ENCODE measurements at places on chromosomes 16 and 17.

DNA sequence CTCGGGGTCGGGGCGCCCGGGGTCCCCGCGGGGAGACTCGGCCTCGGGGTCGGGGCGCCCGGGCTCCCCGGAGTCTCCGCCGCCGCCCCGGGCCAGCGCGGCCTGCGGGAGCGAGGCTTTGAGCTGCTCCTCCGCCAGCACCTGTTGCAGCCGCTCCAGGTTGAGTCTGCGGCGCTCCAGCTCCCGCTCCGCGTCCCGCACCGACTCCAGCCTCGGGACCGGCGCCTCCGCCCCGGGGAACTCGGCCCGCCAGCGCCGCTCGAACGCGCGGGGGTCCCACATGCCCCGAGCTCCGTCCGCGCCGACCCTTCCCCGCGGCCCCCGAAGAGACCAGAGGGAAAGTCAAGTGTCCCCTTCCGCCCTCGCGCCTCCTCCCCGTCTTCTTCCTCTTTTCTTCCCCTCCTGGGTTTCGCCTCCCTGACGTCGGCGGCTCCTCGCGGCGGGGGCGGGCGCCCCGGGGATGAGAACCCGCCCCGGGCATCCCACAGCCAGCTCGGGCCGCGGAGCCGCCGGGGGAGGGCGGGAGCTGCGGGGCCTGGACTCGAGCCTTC lies 40.8 kb upstream of the BHLHA9 start:
- DNase-seq, result no peak

DNA sequence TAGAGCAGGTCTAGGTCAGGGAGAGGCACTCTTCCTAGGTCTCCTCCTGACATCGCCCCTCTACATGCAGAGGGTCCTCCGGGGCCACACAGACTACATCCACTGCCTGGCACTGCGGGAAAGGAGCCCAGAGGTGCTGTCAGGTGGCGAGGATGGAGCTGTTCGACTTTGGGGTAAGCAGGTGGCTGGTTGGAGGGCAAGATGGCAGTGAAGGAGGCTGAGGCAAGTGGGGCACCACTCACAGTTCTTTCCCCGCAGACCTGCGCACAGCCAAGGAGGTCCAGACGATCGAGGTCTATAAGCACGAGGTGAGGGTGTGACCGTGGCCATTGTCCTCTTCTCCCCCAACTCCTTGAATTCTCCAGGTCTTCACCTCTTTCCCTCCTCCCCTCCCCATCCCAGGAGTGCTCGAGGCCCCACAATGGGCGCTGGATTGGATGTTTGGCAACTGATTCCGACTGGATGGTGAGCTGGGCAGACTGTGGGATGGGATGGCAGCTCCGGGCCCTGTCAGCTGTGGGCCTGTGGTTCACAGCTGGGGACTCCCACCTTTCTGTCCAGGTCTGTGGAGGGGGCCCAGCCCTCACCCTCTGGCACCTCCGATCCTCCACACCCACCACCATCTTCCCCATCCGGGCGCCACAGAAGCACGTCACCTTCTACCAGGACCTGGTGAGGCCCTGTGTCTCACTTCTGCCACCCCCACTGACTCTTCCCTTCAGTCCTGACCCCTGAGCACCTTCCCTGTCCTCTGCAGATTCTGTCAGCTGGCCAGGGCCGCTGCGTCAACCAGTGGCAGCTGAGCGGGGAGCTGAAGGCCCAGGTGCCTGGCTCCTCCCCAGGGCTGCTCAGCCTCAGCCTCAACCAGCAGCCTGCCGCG lies 3.0 kb downstream of the THOC6 start:
- no peak for DNase-seq

DNA sequence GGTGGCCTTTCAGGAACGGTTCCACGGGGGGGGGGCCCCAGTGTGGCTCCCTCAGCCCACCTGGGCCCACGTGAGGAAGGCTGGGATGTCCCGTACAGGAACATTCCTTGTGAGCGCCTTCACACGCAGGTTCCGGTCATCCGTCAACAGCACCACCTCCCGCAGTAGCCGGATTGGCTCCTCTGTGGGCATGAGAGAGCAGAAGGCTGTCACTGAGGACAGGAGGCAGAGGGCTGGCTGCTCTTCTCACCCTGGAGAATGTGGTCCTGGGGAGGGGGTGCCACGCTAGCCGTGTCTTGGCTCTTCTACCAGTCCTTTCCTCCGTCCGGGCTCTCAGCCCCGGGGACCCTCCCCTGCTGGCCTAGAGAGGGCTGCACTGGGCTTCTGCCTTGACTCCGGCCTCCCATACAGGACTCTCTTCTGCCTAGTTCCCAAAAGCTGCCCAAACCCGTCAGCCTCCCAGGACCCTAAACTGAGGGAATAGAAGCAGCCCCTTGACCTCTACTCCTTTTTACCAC lies 6.6 kb downstream of the HIC1 start:
- no peak for DNase-seq

DNA sequence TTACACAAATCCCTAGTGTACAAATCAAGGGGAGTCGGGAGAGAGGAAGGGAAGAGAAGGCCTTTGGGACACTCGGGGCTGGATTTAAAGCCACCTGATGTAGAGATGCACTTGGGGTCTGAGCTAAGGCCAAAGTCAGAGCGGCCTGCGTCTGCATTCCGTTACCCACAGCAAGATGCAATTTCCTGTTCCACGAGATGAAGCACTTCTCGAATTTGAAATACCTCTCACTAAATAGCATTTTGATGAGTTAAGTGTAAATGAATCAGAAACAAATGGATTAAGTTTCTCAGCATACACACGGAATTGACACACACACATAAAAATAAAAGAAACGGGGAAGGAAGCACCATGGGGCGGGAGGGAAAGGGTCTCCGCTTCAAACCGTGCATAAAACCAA lies 386.0 kb downstream of the SOX9 start:
- DNase-seq, result no peak
